ENCODE measurements at places on chromosomes 2 and 18. TPM values are rescaled to one million over a fixed set of nuclear protein-coding genes. Genes with fewer than 3 reads are reported as not detected.

Gene CD302
- total RNA-seq, result not detected

Gene LIMS1
- total RNA-seq, result 68.3 TPM

Gene LIMS3
- total RNA-seq, result not detected

Gene SATB2
- total RNA-seq, result not detected

Gene HTR2B
- 5.4 TPM for total RNA-seq

Gene GKN2
- not detected for total RNA-seq
